ENCODE measurements at places on chromosomes 6 and 20.
A peak's percentile ranks its signal among the peaks of the same experiment; 100 is the strongest.

DNA sequence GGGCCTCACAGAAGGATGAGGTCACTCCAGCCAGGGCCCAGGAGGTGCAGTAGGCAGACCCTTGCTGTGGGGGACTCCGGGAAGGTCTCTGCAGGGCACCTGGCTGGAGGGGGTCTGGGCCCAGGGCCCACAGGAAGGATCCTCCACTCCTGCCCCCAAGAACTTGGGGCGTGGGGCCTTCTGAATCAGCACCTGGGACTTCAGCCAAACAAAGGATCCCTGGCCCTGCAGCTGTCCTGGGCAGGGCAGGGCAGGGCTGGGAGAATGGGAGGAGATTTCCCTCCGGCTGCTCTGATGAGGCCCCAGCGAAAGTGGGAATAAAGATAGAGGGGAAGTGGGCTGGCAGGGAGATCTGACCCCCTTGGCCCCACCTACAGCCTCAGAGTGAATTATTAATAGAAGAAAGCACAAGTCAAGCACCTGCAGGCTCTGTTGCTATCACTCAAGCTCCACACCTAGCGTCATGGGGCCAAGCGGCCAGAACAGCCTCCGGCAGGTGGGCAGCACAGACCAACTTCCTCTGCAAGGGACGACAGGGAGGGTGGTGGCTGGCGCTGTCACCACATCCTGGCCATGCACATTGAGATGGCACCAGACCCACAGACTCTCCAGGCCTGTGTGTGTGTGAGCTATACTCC, 61.6 kb upstream of the MRPS10 start:
- DNase-seq: no peak

- DNase-seq: no peak
Observed at GRCh38 chr6:100266494-100267401, 198.0 kb downstream of the SIM1 start.

DNA sequence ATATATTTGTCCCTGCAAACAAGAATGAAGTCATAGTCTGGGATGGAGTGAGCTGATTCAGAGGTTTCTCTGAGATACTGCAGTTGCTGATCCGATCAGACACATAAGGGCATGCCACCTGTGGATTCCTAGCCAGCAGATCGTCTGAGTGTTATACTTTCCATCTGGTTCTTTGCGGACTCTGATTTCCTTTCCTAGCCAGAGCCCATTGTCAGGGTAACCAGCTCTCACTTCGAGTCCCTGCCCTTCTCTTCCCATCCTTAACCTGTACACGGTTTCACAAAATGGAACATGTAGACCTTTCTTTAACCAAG, 100.9 kb downstream of the TMEM200A start:
- DNase-seq: no peak

GRCh38 chr20:64080013-64080812, at the start of gene OPRL1:
Gene OPRL1 (plus strand): TSS chr20:64080082. CDS start chr20:64092721, 12,639 bp downstream.
- DNase-seq: peak; percentile 45

- no peak for DNase-seq
Observed at GRCh38 chr6:14361956-14362587, 244.5 kb downstream of the CD83 start.

- DNase-seq: peak; percentile 85
Observed at GRCh38 chr6:43774776-43775534, 4.9 kb downstream of the VEGFA start.

DNA sequence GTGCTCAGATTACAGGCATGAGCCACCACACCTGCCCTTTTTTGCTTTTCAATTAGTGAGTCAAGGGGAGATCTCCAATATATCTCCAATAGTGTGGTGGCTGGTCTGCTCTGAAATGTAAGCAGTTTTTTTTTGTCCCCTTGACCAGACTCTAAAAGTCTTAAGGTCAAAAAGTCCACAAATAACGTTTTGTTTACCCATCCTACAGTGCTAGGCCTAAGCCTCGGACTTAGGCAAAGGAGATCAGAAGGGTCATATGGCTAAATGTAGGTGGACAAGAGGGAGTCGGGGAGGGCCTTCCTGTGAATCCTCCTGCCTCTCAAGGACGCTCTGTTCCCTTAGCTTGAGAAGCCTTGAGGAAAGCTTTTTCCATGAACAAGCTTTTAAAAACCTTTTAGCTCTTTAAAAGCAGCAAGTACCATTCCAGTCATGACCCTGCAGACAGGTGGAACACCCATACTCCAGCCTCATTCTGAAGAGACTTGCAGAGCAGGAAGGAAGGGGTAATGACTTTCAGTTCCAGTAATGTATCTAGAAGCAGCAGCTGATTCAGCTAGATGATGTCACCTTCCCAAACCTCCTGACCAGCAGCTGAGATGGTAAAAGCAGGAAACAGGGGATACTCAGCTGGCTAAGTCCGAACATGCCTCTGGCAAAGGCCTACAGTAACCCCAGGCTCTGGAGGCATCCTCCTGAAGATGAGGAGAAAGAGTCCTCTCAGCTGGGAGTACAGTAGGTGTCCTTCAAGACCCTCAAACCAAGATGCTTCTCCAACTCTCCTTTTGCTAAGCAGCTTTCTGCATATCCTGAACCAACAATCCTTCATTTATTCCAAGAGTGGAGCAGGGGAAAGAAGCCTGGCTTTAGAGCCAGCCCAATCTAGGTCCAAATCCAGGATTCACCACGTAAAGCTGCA, 23.6 kb downstream of the BCL2L1 start:
- peak; percentile 93 for DNase-seq

GRCh38 chr6:89392823-89393222, 19.2 kb downstream of the RRAGD start:
- no peak for DNase-seq

- DNase-seq: no peak
Observed at GRCh38 chr6:130421585-130421984, 55.8 kb downstream of the TMEM200A start.

- peak; percentile 77 for DNase-seq
Observed at GRCh38 chr6:152552616-152553209, 84.4 kb downstream of the SYNE1 start.

GRCh38 chr6:61940919-61941318, 345.1 kb downstream of the KHDRBS2 start:
- DNase-seq: no peak

DNA sequence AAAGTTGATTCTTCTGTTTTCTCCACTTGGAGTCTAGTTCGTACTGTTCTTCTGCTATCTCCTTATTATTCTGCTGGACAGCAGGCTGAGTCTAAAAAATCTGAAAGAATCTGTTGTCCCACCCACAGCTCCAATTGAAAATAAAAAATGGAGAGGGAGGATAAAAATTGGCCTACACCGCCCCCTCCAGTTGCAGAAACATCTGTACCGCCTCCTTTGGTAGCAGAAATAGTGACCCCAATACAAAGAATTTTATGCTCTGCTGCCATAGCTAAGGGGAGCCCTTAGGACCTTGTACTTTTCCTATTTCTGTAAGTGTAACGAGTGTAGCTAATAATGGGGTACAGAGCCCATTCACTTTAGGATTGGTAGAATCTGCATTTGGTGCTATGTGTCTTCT, 4.9 kb upstream of the FKBP1A start:
- no peak for DNase-seq

- DNase-seq: no peak
Observed at GRCh38 chr6:2469428-2469827, 224.0 kb upstream of the GMDS start.

GRCh38 chr6:169935348-169935718, 183.9 kb downstream of the ERMARD start:
- no peak for DNase-seq

GRCh38 chr6:148375401-148375800, 32.8 kb downstream of the SASH1 start:
- DNase-seq: no peak

DNA sequence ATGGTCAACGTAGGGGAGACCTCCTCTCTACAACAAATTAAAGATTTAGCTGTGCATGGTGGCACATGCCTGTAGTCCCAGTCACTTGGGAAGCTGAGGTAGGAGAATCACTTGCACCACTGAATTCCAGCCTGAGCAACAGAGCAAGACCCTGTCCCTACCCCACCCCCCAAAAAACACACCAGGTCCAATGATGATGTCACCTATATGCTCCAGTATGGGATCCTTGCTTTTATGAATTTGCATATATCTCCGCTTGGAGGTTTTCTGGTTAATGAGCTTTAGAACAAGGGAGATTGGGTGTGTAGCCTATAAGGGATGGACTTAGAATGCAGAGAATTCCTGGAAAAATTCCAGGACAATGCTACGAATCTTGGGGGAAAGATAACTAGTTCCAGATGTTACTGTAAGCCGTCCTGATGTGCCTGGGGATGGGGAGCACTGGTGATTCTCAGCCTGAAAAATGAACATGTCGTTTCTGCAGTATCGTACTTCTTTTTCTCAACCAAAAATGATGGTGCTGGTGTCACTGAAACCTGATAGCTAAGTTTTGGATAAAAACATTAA, 61.1 kb downstream of the ZBTB2 start:
- no peak for DNase-seq

DNA sequence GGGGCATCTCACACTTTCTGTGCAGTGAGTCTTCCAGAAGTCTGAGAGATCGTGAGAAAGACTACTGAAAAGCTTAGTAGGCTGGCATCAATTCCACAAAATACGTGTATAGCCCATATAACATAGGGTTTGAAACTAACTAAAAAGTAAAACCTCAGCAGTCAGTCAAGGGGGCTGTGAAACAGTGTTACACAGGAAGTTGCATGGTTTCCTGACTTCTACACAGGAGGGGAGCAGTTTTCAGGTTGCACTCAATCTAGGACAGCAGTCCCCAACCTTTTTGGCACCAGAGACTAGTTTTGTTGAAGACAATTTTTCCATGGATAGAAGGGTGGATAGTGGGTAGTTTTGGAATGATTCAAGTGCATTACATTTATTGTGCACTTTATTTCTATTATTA, 4.7 kb upstream of the LY86 start:
- no peak for DNase-seq

DNA sequence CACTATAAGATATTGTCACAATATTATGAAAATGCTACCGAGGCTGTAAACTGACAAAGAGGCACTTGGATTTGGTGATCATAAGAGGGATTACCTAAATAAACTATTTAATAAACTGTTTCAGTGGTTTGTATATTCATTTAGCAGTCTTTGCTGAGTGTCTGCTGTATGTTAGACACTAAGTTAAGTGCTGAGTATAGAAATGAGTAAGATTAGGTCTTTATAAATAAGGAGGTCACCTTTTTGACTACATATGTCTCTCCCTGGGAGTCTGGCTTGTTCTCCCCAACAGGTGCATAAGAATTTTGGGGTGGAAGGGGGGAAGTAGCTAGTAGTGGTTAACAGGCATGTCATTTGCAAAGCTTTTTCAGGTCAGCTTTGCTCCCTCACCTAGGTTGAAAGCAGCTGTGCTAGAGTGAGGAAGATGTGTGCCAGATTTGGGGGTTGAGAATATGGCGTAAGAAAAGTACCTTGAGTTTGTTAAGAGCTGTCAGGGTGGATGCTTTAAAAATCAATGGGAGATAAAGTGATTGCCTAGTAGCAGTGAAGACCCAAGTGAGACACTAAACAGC, 246.3 kb downstream of the ZFAND3 start:
- DNase-seq: no peak

GRCh38 chr6:33904050-33904746, 100.4 kb upstream of the MLN start:
- DNase-seq: no peak

- DNase-seq: no peak
Observed at GRCh38 chr20:24077145-24077544, 88.6 kb upstream of the GGTLC1 start.

DNA sequence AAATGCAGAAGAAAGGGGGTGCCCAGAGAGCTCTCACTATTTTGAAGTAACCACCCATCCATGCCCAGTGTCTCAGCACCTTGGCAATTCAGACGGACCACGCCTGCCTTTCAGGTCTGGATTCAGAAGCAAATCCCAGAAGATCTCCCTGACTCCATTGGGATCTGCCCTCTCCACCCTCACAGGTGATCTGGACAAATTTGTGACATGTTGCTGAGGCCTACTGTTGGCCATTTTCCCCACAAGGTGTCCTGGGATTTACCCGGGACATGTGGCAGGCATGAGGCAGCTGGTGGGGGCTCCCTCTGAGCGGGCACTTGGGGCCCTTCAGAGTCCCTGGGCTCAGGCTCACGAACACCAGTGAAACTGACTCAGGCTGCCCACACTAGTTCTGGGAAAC, 51.9 kb upstream of the IYD start:
- no peak for DNase-seq
